Parietal lobe (tissue), 2 donors: ENCODE measurements at places on chromosomes 1 and 21. TPM values are rescaled to one million over a fixed set of nuclear protein-coding genes. Genes with fewer than 3 reads are reported as not detected.

The MRAP gene
- total RNA-seq: not detected

The HHIPL2 gene
- 0.94 TPM for total RNA-seq

The MSH4 gene
- total RNA-seq: 1.9 TPM

The RCSD1 gene
- 4.4 TPM for total RNA-seq

The FOXD3 gene
- not detected for total RNA-seq

The KIF26B gene
- 51.3 TPM for total RNA-seq

The PLPPR4 gene
- 158 TPM for total RNA-seq

The FAM163A gene
- total RNA-seq: 0.31 TPM

The LPAR3 gene
- not detected for total RNA-seq

The BMP8B gene
- total RNA-seq: 0.63 TPM

The ADGRB2 gene
- 103 TPM for total RNA-seq

The NTMT2 gene
- 0.63 TPM for total RNA-seq

The SUSD4 gene
- total RNA-seq: 21.0 TPM

The NBPF4 gene
- not detected for total RNA-seq

The CHI3L1 gene
- total RNA-seq: 0.63 TPM

The PGLYRP3 gene
- not detected for total RNA-seq

The PRAMEF7 gene
- total RNA-seq: not detected

The CD1B gene
- not detected for total RNA-seq

The FMO4 gene
- total RNA-seq: 1.9 TPM

The CD84 gene
- 1.6 TPM for total RNA-seq

The MMEL1 gene
- total RNA-seq: 7.8 TPM

The RNU1-2 gene
- under 0.01 TPM for total RNA-seq

The LMX1A gene
- 0.31 TPM for total RNA-seq

The FCRL1 gene
- total RNA-seq: not detected

The ZNF683 gene
- not detected for total RNA-seq

The FMO2 gene
- total RNA-seq: under 0.01 TPM

The ITPKB gene
- total RNA-seq: 4.4 TPM

The USH2A gene
- total RNA-seq: 0.31 TPM

The CLCA1 gene
- not detected for total RNA-seq

The PIGK gene
- 19.4 TPM for total RNA-seq
